Stomach (tissue), 19 donors: ENCODE measurements at places on chromosomes 13 and 19. TPM values are rescaled to one million over a fixed set of nuclear protein-coding genes. Genes with fewer than 3 reads are reported as not detected.

GRCh38 chr13:100106705-100107104, 17.8 kb downstream of the PCCA start:
- no peak for DNase-seq

DNA sequence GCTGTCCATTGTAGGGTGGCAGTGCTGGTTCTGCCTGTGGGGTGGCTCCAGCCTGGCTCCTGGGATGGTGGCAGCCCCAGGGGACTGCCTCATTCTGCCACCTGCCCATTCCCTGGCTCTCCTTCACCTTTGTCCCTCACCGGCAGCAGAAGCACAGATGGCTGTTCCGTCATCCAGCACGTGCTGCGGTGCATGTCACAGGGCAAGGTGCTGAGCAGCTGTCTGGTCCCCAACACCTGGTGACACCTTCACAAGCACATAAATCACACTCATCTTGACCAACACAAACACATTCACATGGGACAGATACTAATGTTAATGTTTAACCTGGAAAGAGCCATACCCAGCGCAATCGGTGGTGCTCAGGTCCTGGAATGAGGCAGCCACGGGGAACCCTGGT, 126.8 kb downstream of the UQCRFS1 start:
- DNase-seq, result no peak

GRCh38 chr19:44617110-44617880, 3.9 kb downstream of the IGSF23 start:
- DNase-seq, result no peak

DNA sequence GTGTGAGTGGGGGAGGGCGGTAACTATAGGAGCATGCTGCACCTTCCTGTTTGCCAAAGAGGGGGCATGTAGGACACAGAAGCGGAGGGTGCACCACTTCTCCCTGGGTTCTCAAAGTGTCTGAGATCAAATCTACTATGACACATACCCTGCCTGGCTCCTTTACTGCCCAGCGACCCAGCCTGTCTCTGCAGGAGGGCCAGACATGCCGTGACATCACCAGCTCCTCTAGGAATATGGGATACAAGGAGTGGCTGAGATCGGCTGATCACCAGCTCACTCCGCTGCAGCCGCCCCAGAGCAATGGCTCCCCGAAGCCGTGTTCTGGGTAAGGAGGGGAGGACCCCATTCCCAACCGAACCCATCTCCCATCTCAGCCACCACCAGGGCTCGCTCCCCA, 16.4 kb upstream of the IGFL1 start:
- no peak for DNase-seq

DNA sequence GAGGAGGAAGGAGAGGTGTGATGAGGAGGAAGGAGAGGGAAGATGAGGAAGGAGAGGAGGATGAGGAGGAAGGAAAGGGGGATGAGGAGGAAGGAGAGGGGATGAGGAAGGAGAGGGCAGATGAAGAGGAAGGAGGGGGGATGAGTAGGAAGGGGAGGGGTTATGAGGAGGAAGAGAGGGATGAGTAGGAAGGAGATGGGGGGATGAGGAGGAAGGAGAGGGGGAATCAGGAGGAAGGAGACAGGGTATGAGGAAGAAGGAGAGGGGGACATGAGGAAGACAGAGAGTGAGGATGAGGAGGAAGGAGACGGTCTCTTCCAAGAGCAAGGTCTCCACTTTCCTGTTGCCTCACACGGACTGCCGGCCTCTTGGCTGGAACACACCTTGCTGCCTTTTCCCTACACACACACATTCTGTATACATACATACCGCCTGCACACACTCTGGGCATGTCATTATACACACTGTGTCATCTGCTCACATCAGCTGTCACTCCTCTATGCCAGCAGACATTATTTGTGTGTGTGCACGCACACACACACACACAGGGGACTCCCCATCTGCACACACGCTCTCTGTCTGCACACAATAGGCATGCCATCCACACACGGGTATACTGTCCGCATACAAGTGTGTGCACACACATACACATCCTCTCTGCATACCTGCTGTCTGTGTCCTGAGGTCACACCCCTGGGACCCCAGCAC, 11.1 kb upstream of the VSTM2B start:
- DNase-seq, result no peak

The BRCA2 gene
- total RNA-seq, result 16.2 TPM

The SERTAD1 gene
- 9.6 TPM for total RNA-seq

The THSD8 gene
- total RNA-seq, result not detected

The ZNF790 gene
- total RNA-seq, result 1.2 TPM
